Heart right ventricle (tissue), 16 donors: ENCODE measurements at places on chromosomes 2 and 18. TPM values are rescaled to one million over a fixed set of nuclear protein-coding genes. Genes with fewer than 3 reads are reported as not detected.

The ALK gene
- total RNA-seq = 0.09 TPM

The CYTIP gene
- total RNA-seq = 1.8 TPM

GRCh38 chr2:237295889-237296480 lies 118.0 kb downstream of the COL6A3 start:
- H3K36me3 ChIP-seq = no peaks in the 10 kb centered on the region
- DNase-seq = no peak
- H3K4me3 ChIP-seq = no peak overlapping the region

- peaks cover 43% of the 10 kb centered on the region for H3K4me1 ChIP-seq
- no peak overlapping the region for H3K4me3 ChIP-seq
Measured at GRCh38 chr2:33321236-33321771, 155.1 kb upstream of the RASGRP3 start.
